PC-9 (cell line): ENCODE measurements at places on chromosomes 16 and 17. TPM values are rescaled to one million over a fixed set of nuclear protein-coding genes. Genes with fewer than 3 reads are reported as not detected.

DNA sequence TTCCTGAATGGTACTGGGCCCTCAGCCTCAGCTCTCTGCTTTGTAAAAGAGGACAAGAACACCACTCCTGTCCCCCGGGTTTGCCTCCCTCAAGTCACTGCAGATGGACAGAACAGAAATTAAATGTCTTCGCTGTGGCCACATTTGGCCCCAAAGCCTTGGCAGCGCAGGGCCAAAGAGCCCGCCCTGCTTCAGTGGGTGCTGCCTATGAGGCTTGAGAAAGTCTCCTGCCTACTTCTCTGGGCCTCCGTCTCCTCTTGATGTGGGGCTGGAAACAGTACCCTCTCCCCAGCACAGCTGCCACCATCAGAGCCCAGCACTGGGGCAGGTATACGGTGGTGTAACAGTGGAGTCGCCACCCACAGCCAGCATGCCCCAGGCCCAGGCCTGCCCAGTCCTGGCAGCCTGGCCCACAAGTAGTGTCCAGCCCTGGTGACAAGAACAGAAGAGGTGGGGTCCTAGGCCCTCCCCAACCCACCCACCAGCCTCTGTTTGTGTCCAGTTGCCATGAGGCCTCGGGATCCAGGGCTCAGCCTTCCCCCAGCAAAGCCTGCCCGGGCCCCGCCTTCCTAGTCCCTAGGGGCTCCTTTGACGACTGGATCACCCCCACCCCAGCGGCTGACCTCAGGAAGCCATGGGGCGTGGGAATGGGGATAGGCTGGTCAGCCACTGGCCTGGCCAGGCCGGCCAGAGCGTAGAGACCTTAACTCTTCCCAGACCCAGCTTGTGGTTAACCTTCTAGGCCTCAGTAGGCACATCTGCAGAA lies 3.9 kb upstream of the TPPP3 start:
- H3K4me3 ChIP-seq: no peak overlapping the region
- peaks cover 17% of the 10 kb centered on the region for H3K4me1 ChIP-seq
- no peak for DNase-seq
- H3K27me3 ChIP-seq: no peaks in the 10 kb centered on the region

Gene KRTAP9-7
- not detected in 2 replicates for total RNA-seq

- peaks cover 22% of the 10 kb centered on the region for H3K4me1 ChIP-seq
- no peaks in the 10 kb centered on the region for H3K27me3 ChIP-seq
- no peaks in the 10 kb centered on the region for H3K36me3 ChIP-seq
- H3K27ac ChIP-seq: no peak overlapping the region
- H3K4me3 ChIP-seq: peak overlapping the region; percentile 56
Observed at GRCh38 chr17:18859256-18859655, 1.3 kb downstream of the PRPSAP2 start.

DNA sequence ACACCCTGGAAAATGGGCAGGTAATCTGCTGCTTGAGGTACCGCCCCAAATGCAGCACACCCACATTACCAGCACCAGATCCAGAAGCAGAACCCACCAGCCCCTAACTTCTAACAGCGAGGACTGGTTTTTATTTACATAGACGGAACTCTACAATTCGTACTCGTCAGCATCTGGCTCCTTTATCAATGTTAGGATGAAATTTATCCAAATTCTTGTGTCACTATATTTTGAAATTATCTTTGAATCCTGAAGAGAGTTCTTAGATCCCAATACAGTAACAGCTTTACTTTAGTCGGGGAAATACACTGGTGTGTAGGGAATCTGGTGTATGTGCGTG lies 332 bp upstream of the ALG1 start:
- H3K4me1 ChIP-seq: peaks cover 12% of the 10 kb centered on the region
- peak overlapping the region; percentile 72 for H3K4me3 ChIP-seq
- H3K27ac ChIP-seq: peak overlapping the region; percentile 72

GRCh38 chr17:19540706-19541370 lies 7.2 kb downstream of the SLC47A1 start:
- H3K4me1 ChIP-seq: peaks cover 10% of the 10 kb centered on the region; the same call in 1 of the 2 replicates
- no peaks in the 10 kb centered on the region for H3K36me3 ChIP-seq
- no peaks in the 10 kb centered on the region for H3K27me3 ChIP-seq
- DNase-seq: no peak

Gene KIFC3
- total RNA-seq: 52.5 and 65.5 TPM in 2 replicates

Gene P2RX5
- total RNA-seq: 15.0 and 18.3 TPM in 2 replicates

Gene CETP
- not detected in 2 replicates for total RNA-seq

Gene DNASE1L2
- total RNA-seq: 6.0 and 7.3 TPM in 2 replicates

Gene MRM3
- 23.2 and 25.0 TPM in 2 replicates for total RNA-seq

GRCh38 chr16:71524566-71525553 lies 1.4 kb upstream of the CHST4 start:
- peak overlapping the region; percentile 73 for H3K27ac ChIP-seq
- no peak for DNase-seq
- H3K27me3 ChIP-seq: no peaks in the 10 kb centered on the region
- peaks cover 58% of the 10 kb centered on the region for H3K4me1 ChIP-seq
- H3K36me3 ChIP-seq: no peaks in the 10 kb centered on the region
- H3K4me3 ChIP-seq: no peak overlapping the region

GRCh38 chr16:28298511-28298878 lies 6.2 kb downstream of the SBK1 start:
- no peaks in the 10 kb centered on the region for H3K36me3 ChIP-seq
- no peak overlapping the region for H3K27ac ChIP-seq
- DNase-seq: no peak
- H3K4me3 ChIP-seq: no peak overlapping the region

Gene TERB1
- total RNA-seq: 0.75 TPM in 1 of 2 replicates, not detected in the other

GRCh38 chr17:71208111-71208704 lies 912.6 kb upstream of the SOX9 start:
- no peak overlapping the region for H3K4me3 ChIP-seq
- H3K27me3 ChIP-seq: no peaks in the 10 kb centered on the region
- no peaks in the 10 kb centered on the region for H3K4me1 ChIP-seq
- no peak overlapping the region for H3K27ac ChIP-seq
- no peaks in the 10 kb centered on the region for H3K36me3 ChIP-seq

DNA sequence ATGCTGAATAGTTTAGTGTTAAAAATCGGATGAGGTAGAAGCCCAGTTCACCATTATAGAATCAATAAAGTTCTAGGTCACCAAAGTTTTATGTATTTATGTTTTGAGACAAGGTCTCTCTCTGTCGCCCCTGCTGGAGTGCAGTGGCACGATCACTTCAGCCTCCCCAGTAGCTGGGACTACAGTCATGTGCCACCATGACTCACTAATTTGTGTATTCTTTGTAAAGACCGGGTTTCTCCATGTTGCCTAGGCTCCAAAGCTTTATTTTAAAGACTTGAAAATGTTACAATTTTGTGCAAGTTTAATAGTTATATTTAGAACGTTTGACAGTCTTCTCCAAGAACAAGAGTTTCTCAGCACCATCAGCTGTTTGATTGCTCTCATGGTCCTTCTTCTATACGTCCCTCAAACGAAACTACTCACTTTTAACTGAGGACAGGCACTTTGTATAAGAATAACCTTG lies 32.1 kb downstream of the NDE1 start:
- H3K4me1 ChIP-seq: peaks cover 10% of the 10 kb centered on the region; the same call in 1 of the 2 replicates
- peaks cover 26% of the 10 kb centered on the region for H3K36me3 ChIP-seq
- no peak overlapping the region for H3K4me3 ChIP-seq
- DNase-seq: peak; percentile 60
- no peaks in the 10 kb centered on the region for H3K27me3 ChIP-seq

DNA sequence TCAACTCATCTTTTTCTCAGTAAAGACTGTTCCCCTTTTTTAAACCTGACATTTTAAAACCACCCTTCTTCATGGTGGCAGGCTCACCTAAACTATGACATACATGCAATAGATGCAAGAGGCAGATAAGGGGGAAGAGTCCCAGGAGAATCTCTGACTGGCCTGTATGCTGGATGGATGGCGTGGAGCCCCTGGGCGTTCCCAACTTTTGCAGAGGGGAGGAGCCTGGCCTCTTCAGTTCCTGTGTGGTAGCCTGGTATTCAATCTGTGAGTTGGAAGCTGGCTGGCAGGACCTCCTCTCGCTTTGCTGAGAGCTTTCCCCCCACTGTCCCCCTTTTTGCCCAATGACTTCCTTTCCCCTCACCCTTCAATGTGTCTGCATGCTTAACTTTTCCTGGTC lies 217.6 kb upstream of the CA10 start:
- no peaks in the 10 kb centered on the region for H3K36me3 ChIP-seq
- no peak overlapping the region for H3K27ac ChIP-seq
- H3K4me1 ChIP-seq: no peaks in the 10 kb centered on the region
- no peak for DNase-seq

Gene RIPOR1
- 76.7 and 113 TPM in 2 replicates for total RNA-seq

DNA sequence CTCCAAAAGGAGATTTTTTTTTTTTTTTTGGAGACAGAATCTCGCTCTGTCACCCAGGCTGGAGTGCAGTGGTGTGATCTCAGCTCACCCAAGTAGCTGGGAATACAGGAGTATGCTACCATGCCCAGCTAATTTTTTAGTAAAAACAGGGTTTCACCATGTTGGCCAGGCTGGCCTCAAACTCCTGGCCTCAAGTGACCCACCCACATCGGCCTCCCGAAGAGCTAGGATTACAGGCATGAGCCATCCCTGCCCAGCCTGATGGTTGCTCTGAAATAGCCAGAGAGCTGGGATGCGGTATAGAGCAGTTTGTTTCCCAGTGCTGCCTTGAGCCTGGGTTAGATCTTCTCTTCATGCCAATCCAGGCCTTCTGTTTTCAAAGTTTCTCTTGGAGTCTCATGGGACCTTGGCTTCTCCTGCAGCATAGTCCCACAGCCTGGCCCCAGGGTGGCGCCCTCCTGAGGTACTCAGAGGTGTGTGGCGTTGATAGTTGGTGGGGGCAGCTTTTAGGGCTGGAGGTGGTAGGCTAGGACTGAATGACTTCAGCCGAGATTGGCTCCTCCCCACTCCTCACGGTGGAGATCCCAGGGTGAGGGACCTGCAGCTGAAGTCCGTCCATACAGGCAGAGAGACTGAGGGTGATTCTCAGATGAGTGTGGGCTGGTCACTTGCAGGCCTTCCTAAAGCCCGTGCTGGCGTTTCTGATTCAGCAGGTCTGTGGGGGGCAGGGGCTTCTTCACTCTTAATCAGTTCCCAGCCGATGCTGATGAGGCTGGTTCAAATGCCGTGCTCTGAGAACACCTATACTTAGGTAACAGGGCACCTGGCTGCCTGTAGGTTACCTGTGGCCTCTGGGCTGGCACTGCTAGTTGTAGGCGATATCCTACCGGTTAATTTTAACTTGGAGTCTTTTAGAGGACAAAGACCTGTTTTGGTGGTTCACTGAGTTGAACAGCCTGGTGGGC lies 52.0 kb downstream of the TNFRSF13B start:
- no peak overlapping the region for H3K4me3 ChIP-seq
- no peaks in the 10 kb centered on the region for H3K36me3 ChIP-seq
- no peaks in the 10 kb centered on the region for H3K4me1 ChIP-seq
- no peak for DNase-seq
- no peaks in the 10 kb centered on the region for H3K27me3 ChIP-seq

Gene PIK3R5
- total RNA-seq: not detected in 2 replicates

- H3K4me3 ChIP-seq: peak overlapping the region; percentile 92
- H3K27me3 ChIP-seq: no peaks in the 10 kb centered on the region
- H3K4me1 ChIP-seq: peaks cover 73% of the 10 kb centered on the region
- peak; percentile 55 for DNase-seq
- H3K36me3 ChIP-seq: peaks cover 15% of the 10 kb centered on the region
Observed at GRCh38 chr17:19647697-19648474, 665 bp upstream of the ALDH3A2 start.

GRCh38 chr17:75752802-75753513 lies 12.0 kb downstream of the GALK1 start:
- H3K4me1 ChIP-seq: no peaks in the 10 kb centered on the region
- no peak overlapping the region for H3K4me3 ChIP-seq
- no peak overlapping the region for H3K27ac ChIP-seq
- no peak for DNase-seq

Gene PPM1D
- 10.4 and 12.1 TPM in 2 replicates for total RNA-seq

- peaks cover 24% of the 10 kb centered on the region for H3K36me3 ChIP-seq
- H3K4me3 ChIP-seq: no peak overlapping the region
- no peak for DNase-seq
- peaks cover 19% of the 10 kb centered on the region for H3K4me1 ChIP-seq
- no peaks in the 10 kb centered on the region for H3K27me3 ChIP-seq
Observed at GRCh38 chr16:30358577-30358936, 3.4 kb upstream of the CD2BP2 start.

GRCh38 chr16:72846594-72846993 lies 201.3 kb downstream of the ZFHX3 start:
- no peak for DNase-seq
- no peaks in the 10 kb centered on the region; the same call in 1 of the 2 replicates for H3K36me3 ChIP-seq
- no peaks in the 10 kb centered on the region for H3K27me3 ChIP-seq
- H3K4me1 ChIP-seq: peaks cover 19% of the 10 kb centered on the region

GRCh38 chr16:716200-716568 lies 1.3 kb downstream of the METRN start:
- no peaks in the 10 kb centered on the region for H3K36me3 ChIP-seq
- peak; percentile 56 for DNase-seq
- H3K4me1 ChIP-seq: peaks cover 53% of the 10 kb centered on the region
- no peak overlapping the region for H3K27ac ChIP-seq
- peaks cover 2% of the 10 kb centered on the region; the same call in 1 of the 2 replicates for H3K27me3 ChIP-seq
- H3K4me3 ChIP-seq: peak overlapping the region; percentile 81

DNA sequence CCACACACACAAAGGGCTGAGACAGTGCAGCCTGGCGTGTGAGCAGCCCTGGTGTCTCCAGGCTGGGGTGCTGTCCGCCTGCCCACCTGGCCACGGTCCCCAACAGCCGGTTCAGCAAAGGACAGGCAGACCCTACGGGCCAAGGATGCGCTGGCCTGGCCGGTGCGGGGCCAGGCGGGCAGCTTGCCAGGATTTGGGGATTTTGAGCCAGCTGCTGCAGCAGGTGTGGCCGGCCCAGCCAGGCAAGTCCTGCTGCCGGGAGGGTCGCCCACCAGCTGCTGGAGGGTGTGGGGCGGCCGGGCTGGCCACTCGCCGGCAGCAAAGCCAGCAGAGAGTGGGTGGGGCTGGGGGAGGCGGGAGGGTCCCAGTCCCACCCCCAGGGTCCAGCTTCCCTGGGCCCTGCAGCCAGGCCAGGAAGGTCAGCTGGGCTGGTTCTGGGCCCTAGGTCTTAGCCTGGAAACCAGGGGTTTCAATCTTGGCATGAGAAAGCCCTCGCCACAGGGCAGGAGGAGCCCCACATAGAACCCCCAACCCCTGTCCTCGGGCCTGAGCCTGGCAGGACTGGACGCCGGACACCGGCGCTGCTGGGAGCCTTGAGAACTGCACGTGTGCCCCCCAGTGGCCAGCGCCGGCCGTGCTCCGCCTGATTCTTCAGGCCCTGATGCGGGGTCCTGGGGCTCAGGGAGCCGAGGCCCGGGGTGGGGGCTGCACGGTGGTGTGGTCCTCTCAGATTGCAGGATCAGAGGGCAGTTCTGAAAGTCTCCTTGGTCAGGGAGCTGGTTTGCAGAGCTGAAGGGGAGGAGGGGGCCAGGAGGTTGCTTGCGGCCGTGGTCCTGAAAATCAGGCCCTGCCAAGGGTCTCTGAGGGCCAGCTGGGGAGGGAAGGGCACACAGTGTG lies 17.6 kb upstream of the SSTR5 start:
- no peaks in the 10 kb centered on the region for H3K36me3 ChIP-seq
- peaks cover 54% of the 10 kb centered on the region for H3K27me3 ChIP-seq
- H3K27ac ChIP-seq: no peak overlapping the region
- H3K4me3 ChIP-seq: no peak overlapping the region
- no peaks in the 10 kb centered on the region for H3K4me1 ChIP-seq
